DMS53 (cell line): ENCODE measurements at places on chromosomes 12 and 14.
A peak's percentile ranks its signal among the peaks of the same experiment; 100 is the strongest.

GRCh38 chr14:92846162-92846897, 52.2 kb downstream of the GOLGA5 start:
- no peak for DNase-seq

GRCh38 chr12:85568395-85569103, 267.7 kb downstream of the RASSF9 start:
- DNase-seq, result no peak

GRCh38 chr12:4281173-4281654, 7.7 kb downstream of the CCND2 start:
- DNase-seq, result no peak

GRCh38 chr12:131537267-131537958, 173.5 kb upstream of the SFSWAP start:
- no peak for DNase-seq

DNA sequence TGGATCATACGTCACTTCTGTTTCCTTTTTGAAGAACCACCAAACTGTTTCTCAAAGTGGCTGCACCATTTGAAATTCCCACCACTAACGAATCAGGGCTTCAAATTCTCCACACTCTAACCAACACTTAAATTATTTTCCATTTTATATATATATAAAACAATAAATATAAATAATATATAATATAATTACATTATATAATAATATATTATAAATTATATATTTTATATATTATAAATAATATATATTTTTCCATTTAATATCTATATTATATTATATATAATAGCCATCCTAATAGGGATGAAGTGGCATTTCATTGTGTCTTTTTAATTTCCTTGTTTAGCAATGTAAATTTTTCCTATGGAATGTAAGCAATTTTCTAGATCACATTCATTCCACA, 24.6 kb upstream of the CIT start:
- no peak for DNase-seq

DNA sequence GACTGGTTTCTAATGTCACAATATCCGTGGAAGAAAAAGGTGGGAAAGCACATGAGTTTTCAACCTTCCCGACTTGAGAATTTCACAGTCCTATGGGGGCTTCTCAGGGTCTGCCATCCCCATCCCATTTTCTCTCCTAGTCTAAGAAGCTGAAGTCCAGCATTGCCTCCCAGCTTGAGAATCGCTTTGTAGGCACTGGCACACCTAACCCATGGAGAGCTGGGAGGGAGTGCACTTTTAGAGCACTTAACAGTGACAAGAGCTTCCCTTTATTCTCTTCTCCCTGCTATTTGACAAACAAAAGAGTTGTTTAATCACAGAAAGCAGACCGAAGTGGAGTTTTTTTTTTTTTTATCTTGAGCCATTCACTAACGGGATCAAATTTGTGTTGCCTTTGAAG, 22.8 kb upstream of the SRRM4 start:
- peak; percentile 39 for DNase-seq

- DNase-seq, result no peak
Measured at GRCh38 chr14:77205566-77205965, 24.0 kb downstream of the TMEM63C start.

- DNase-seq, result peak; percentile 62
Measured at GRCh38 chr12:122527478-122527944, 462 bp downstream of the KNTC1 start.

GRCh38 chr14:37246427-37246829, 48.7 kb downstream of the MIPOL1 start:
- peak; percentile 67 for DNase-seq

GRCh38 chr14:21861153-21861552, 187.5 kb upstream of the OR4E1 start:
- no peak for DNase-seq

- DNase-seq, result peak; percentile 35
Measured at GRCh38 chr12:105036937-105037649, 47.2 kb downstream of the ALDH1L2 start.

DNA sequence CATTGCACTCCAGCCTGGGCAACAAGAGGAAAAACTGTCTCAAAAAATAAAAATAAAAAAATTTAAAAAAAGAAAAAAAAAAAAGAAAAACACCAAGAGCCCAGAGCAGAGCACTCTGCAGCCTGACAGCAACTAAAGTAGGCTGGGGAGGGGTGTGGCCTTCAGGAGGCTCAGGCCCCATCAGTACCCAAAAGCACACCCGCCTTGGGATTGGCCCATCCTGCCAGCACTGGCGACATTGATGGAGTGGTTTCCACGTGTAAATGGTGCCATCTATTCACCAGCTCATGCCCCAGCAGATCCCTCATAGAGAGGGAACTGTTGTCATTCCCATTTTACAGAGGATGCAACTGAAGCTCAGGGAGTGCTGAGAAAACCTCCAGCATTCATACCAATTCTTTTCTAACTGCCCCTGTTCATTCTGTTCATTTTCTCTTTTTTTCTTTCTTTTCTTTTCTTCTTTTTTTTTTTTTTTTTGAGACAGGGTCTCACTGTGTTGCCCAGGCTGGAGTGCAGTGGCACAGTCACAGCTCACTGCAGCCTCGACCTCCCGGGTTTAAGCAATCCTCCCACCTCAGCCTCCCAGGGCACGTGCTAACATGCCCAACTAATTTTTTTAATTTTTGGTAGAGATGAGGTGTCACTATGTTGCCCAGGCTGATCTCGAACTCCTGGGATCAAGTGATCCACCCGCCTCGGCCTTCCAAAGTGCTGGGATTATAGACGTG, 89.3 kb downstream of the IRF2BPL start:
- DNase-seq, result no peak

- DNase-seq, result no peak
Measured at GRCh38 chr14:69068744-69069421, 84.0 kb downstream of the DCAF5 start.

GRCh38 chr12:45928309-45928708, 62.1 kb downstream of the SCAF11 start:
- peak; percentile 37 for DNase-seq
